Activated CD4-positive, CD25-positive, alpha-beta regulatory T cell (primary cell): ENCODE measurements at places on chromosomes 5 and 9.

- DNase-seq = no peak
Measured at GRCh38 chr5:6792911-6793471, 79.8 kb downstream of the TENT4A start.

GRCh38 chr5:83172655-83173054 lies 95.3 kb downstream of the XRCC4 start:
- DNase-seq = no peak

DNA sequence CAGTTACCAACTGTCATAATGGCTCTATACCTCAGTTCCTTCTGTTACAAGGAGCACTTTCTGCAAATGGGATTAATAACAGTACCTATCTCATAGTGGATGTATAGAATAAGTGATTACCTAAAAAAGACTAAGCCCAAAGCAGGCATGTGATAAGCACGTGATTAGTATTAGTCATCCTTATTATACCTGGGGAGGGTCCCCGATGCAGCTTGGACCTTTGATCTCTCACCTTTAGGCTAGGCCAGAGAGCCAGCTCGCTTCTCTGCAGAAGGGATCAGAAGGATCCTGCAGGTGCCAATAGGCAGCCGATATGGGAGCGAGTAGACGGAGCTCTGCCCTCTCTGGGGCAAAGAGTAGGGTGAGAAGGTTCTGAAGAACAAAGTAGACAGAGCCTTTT lies 4.0 kb downstream of the JADE2 start:
- DNase-seq = no peak

DNA sequence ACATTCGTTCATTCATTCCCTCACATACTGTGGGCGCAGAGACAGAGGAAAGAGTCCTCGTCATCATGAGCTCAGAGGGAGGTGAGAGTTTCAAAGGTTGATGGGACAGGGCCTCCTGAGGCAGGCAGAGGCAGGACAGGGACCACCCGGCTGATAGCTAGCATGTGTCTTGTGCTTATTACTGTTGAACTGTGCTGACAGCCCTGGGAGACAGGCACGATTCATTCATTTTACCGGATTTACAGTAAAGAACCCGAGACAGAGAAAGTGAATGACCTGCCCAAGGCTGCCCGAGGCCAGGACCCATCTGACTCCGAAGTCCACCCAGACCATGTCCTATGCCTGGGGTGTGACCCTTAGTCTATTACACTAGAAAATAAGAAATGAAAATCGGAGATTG lies 4.9 kb upstream of the FAM163B start:
- DNase-seq = no peak

DNA sequence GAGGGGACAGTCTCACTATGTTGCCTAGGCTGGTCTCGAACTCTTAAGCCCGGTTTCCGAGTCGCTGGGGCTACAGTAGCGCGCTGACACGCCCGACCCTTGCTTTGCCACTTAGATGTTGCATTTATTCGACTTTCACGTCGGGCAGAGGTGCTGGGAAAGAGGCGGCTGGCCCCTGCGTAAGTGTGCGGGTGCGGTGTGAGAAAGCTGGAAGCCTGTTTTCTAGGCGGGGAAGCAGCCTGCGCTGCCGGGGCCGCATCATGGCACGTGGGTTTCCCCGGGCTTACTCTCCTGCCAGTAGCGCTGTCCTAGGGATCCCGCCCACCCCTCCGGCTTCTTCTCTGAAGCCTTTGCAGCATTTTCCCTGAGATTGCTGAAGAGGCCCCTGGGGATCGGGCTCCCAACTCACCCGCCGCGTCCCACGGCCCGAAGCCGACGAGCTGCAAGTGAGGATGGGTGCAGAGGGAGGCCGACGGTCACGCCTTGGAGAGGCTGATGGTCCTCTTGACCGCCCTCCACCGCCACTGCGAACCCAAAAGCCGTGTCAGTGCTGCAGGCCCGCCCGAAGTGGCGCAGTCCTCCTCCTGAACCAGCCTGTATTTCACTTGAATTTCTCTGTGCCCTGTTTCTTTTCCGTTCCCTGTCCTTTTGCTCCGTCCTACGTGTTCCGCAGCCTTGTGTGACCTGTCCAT lies 5.8 kb upstream of the TRIM41 start:
- DNase-seq = no peak

GRCh38 chr5:135868681-135869080 lies 27.0 kb downstream of the IL9 start:
- no peak for DNase-seq

DNA sequence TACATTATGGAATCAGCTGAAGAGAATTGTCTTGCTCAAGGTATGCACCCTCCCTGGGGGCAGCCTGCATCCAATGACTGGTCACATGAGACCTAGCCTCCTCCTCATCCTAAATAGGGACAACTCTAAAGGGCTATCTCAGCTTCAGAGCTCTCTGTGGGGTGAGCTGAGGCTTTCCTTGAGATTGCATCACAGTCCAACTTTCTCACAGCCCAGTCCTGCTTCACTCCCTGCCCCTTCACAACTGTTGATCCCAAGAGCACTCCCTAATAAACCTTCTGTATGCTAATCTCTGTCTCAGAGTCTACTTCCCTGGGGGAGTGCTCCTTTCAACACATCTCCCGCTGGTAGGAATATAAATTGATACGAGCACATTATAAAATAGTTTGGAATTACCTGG lies 44.1 kb upstream of the ERBIN start:
- DNase-seq = no peak

DNA sequence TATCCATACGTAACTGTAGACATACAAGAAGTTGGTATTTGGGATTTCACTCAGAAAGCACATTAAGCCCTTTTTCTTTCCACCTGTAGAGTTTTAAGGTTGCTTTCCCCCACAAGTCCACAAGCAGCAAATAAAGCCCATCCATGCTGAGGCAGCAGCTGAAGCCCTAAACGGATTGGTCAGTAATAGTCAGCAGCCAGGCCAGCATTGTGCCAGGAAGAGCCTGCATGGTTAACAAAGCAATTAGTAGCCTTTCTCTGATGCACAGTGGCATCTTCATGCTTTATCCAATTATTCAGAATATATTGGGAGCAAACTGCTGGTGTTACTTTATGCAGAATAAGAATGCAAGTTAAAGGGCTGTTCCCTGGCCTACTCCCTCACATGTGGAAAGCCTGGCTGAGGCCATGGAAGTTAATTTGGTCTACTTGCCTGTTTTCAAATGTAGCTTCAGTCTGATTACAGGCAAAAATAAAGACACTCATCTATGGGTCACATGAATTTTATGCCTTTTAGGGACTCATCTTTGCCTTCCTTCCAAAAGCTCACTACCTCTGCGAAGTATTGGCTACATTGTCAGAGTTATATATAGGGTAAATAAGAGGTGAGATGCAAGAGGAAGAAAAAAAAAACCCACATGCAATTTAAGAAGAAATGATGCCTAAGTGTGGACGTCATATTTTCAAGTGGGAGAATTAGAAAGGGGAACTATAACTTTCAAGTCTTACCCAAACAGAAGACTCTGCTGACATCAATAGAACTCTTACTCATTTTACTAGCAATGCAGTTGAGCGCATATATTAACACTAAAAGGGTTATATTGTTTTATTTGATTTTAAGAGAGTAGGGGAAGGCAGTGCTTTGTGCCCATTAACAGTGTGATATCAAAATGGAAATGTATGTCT lies 15.9 kb downstream of the EBF1 start:
- no peak for DNase-seq

- DNase-seq = no peak
Measured at GRCh38 chr9:137030538-137031527, 1.1 kb downstream of the FUT7 start.

DNA sequence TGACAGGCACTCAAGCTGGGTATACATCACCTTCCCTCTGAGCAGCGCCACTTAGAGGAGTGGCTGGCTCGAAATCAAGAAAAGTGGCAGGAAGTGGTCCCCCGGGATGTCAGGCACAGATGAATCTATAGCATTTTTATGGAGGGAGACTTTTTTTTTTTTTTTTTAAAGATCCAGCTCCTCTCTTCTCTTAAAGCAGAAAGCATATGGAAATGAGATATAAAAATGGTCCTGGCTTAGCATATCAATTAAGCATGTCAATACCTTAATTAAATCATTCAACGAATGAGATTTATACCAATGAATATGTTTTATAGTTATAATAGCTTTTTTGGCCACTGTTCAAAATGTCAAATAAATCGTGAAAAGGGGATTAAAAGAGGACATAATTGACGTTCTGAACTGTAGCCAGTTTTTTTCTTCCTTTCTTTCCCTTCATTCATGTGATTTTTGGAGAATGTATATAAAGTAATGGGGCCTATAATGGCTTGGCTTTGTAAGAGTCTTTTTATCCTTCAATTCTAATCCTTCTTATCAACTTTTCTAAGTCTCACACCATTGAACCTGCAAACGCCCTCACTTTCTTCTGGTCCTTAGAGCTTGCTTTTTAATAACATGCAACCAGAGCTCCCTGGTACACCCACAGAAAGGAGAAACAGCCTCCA lies 319.2 kb upstream of the PANK3 start:
- DNase-seq = no peak

DNA sequence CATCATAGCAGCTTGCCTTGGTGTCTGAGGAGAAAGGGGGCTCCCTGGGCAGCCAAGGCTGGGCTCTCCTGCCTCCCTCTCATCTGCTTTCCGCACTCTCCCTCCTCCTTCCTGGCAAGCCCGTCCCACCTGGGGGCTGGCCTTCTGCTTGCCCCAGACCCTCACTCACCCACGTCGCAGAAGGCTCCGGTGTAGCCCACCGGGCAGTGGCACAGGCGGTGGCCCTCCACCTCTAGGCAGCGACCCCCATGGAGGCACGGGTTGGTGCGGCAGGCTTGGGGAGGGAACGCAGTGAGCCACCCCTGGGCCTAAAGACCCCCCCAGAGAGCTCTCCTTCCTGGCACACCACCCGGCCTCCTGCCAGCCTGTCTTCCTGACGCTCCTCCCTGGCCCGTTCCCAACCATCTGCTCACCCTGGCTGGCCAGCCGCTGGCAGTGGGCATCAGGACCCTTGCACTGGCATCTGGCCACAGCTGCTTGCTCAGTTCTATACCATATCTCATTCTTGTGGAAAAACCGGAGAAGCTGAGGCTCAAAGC lies 4.2 kb upstream of the PFN3 start:
- no peak for DNase-seq

DNA sequence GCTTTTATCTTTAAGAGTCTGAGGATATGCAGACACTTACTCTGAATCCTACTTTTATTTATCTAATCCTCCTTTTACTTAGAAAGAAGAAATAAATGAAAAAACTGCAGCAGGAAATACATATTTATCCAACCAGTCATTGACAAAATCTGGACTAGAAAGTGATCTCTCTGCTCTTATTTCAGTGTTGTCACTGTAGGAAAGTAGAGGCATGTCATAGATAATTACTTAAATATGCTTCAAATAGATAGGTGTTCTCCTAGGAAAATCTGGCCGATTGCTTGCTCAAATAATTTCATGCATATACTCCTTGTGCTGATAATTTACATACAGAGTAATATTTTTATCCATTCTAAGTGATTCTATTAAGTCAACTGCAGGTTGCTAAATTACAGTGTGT lies 2001.9 kb upstream of the C9orf72 start:
- DNase-seq = no peak

- DNase-seq = no peak
Measured at GRCh38 chr5:171312129-171312974, 3.3 kb downstream of the TLX3 start.

GRCh38 chr5:103013933-103014552 lies 105.9 kb downstream of the GIN1 start:
- no peak for DNase-seq
